ENCODE measurements at places on chromosomes 4 and X.
A peak's percentile ranks its signal among the peaks of the same experiment; 100 is the strongest.

DNA sequence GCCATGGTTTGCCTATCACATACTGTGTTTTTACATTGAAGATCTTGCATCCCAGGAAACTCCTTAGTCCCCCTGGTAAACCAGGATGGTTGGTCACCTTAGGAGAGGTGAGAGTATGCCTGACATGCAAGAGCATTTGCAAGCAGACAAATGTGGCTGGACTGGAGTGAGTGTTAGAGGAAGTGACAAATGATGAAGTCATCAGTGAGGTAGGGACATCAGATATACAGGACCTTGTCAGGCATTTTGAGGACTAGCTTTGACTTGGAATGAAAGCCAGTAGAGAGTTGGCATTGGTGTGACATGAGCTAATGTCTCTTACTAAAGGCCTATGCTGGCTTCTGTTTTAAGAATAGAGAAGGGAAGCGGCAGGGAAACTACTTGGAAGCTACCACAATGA is 124.9 kb downstream of the FRMPD4 start:
- DNase-seq: no peak

DNA sequence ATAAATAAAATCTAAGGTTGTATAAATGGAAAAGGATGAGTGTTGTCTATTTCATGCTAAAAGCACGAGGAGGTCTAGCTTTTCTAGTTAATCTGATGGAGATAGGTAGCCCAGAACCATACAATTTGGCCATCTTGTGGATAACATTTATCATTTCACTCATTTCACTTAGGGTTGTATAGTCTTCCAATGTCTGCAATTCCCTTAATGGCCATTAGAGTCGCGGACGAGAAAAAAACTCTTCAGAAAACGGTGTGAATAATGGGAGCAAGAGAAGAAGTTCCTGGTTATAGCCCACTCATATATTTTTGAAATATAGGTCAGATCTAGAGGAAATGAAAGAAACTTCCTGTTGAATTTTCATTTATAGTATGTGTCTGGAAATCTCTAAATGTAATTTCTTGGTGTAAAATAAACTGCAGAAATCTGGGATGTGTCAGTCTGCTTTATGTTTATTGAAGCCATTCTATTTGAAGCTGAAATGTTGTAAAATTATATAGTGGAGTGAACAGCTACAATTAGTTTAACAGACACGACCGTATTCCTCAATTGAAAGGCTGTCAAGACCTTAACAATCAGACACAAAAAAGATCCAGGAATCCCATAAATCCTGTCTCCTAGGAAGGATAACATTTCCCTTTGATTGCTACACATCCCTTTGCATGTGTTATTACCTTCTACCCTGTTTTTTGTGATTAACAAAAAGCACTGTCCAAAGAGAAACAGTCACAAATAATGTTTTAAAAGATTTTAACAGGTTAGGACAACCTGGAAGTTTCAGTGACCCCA is 47.7 kb upstream of the MGST2 start:
- no peak for DNase-seq

- DNase-seq: no peak
These were observed 14.9 kb upstream of the PORCN start for GRCh38 chrX:48493890-48494364.

- peak; percentile 0 for DNase-seq
These were observed 106.1 kb downstream of the CHM start for GRCh38 chrX:85941275-85941674.

- peak; percentile 43 for DNase-seq
These were observed 841 bp downstream of the ACOT9 start for GRCh38 chrX:23742174-23742696.

DNA sequence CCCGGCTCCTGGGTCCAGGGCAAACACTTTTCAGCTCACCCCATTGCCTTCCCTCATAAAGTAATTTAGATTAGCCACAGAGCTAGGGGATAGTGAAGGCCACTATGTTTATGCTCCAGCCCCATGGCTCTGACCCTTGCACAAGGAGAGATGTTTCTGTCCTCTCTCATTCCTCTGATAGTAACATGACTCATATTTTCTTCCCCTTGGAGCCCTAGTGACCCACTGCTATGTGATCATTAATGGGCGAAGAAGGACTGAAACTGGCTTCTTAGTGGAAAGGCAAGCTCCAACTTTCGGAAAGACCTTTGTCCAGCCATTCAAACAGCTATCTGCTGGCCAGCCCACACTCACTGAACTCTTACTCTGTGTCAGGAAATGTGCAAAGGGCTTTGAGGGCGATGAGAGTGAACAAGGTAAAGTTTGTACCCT is 12.3 kb downstream of the CLDN2 start:
- DNase-seq: peak; percentile 19

GRCh38 chr4:121760205-121760604 is 4.8 kb downstream of the SMIM43 start:
- no peak for DNase-seq

- no peak for DNase-seq
These were observed 14.3 kb downstream of the G3BP2 start for GRCh38 chr4:75658876-75659275.

DNA sequence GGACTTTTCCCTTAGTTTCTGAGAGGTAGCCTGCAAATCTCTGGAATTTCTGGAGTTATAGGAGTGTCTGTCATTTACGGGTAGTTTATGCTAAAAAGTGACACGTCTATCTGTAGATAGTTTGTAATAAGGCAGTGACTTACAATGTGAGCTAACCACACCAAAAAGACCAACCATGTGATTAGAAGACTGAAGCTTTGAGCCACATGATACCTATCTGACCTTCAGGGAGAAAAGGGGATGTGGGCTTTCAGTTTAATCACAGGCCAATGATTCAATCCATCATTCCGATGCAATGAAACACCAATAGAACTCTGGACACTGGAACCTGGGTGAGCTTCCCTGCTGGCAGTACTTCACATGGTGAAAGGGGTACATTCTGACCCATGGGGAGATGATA is 254.6 kb upstream of the GK2 start:
- no peak for DNase-seq

DNA sequence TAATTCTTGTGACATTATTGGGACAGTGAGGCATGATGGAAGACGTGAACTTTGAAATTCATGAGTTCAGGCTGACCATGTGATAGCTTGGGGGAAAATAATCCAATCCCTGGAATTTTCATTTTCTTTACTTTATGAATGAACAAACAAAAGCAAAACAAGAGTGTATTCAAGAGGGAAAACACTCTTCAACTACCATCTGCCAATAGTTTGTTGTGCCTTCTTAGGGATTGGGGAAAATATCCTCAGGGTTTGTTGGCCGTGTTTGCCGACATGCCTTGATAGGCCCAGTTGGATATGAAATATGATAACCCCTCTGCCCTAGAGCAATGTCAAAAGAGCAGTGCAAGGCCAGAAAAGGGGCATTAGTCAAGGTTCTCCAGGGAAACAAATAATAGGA is 80.8 kb upstream of the CLNK start:
- no peak for DNase-seq

DNA sequence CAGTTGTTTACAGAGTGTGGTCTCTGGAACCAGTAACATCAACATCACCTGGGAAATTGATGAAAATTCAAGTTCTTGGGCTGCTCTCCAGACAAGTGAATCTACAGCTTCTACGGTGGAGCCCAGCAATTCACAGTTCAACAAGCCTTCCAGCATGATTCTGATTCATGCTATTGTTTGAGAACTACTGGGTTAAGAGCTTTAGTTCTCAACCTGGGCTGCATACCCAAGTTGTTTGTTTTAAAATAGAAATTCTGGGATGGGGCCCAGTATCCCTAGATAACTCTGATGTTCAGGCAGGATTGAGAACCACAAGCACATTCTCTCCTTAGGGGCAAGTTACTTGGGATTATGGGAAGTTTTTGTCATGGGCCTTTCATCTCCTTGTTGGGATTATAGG is 37.9 kb upstream of the PGK1 start:
- no peak for DNase-seq

GRCh38 chr4:6463311-6464289 is 8.8 kb downstream of the PPP2R2C start:
- no peak for DNase-seq

GRCh38 chr4:70895811-70896491 is 6.2 kb upstream of the MOB1B start:
- DNase-seq: peak; percentile 40

DNA sequence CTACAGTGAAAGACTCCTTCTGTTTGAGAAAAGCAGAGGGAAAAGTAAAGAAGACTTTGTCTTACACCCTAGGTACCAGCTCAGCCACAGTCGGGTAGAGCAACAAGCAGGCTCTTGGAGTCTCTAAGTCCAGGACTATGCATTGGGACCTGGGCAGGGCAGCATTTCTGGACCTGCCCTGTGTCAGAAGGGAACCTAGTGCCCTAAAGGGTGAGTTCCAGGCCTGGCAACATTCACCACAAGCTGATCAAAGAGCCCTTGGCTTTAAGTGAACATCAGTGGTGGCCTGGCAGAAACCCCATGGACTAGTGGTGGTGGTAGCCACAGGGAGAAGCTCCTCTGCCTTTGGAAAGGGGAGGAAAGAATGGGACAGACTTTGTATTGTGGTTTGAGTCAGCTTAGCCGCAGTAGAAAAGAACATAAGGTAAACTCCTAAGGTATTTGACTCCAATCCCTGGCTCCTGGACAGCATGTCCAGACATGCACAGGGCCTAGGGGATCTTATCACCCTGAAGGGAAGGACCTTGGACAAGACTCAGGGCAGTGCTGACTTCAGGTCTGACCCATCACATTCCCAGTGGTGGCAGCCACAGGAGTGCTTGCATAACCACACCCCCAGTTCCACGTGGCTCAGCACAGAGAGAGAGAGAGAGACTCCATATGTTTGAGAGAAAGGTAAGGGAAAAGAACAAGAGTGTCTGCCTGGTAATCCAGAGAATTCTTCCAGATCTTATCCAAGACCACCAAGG is 32.6 kb downstream of the CCDC158 start:
- no peak for DNase-seq

GRCh38 chr4:117704721-117705120 is 329.6 kb upstream of the NDST3 start:
- DNase-seq: no peak

DNA sequence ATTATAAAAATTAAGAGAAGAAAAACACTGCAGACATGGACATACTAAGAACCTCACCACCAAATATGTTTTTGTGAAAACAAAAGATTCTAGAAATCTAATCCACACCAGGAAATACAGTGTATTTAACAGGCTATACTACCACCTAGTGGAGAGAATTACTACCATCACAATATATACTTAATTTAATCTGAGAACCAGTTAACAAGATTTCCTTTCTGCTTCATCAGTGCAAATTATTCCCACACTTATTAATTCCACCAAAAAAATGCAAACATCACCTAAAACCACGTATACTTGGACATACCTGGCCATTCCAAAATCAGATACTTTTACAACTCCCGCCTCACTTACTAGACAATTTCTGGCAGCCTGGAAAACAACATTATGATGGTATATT is 7.0 kb upstream of the TXK start:
- peak; percentile 49 for DNase-seq

GRCh38 chr4:15068298-15068697 is 66.0 kb downstream of the CPEB2 start:
- DNase-seq: no peak

- no peak for DNase-seq
These were observed 243.9 kb upstream of the VCX3A start for GRCh38 chrX:6778544-6779503.

- DNase-seq: no peak
These were observed 9.7 kb downstream of the GIMD1 start for GRCh38 chr4:106358899-106359298.

DNA sequence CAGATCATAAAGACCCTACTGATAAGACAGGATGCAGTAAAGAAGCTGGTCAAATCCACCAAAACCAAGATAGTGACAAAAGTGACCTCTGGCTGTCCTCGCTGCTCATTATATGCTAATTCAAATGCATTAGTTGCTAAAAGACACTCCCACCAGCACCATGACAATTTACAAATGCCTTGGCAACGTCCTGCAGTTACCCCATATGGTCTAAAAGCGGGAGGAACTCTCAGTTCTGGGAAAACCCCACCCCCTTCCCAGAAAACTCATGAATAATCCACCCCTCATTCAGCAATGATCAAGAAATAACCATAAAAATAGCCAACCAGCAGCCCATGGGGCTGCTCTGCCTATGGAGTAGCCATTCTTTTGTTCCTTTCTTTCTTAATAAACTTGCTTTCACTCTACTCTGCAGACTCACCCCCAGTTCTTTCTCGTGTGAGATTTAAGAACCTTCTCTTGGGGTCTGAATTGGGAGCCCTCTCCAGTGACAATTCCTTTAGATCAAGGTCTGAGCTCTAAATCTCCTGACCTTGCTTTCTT is 217.1 kb upstream of the STS start:
- no peak for DNase-seq

- no peak for DNase-seq
These were observed at the start of gene ARX for GRCh38 chrX:25015486-25016360. Gene ARX, minus strand, starts transcription at chrX:25015965. Its CDS starts 228 bp downstream, at chrX:25015737.

GRCh38 chr4:20486433-20486832 is 213.8 kb upstream of the PACRGL start:
- DNase-seq: no peak

GRCh38 chr4:155544547-155544946 is 122.1 kb upstream of the GUCY1A1 start:
- no peak for DNase-seq

- DNase-seq: no peak
These were observed 56.8 kb downstream of the PRRG1 start for GRCh38 chrX:37405956-37406355.

DNA sequence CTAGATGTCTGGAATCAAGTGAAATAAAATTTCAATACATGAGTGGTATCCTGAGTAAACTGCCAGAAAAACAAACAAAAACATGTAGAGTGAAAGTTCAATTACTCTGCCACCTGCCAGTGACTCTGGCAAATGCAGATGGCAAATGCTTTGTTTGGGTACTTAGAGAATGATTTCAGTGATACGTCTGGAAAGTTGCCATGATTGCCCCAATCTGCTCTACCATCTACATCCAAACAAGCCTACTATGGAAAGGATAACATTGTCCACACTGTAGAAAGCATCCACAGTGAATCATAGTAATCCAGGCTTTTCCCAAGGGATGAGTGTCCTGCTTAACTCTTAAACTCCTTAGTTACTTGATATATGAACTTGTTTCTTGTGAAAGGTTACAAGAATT is 3.4 kb downstream of the SPATA4 start:
- no peak for DNase-seq

- DNase-seq: no peak
These were observed 1115.3 kb upstream of the IGFBP7 start for GRCh38 chr4:58225460-58225859.

- DNase-seq: peak; percentile 56
These were observed 81.5 kb upstream of the EGFL6 start for GRCh38 chrX:13487731-13488505.

DNA sequence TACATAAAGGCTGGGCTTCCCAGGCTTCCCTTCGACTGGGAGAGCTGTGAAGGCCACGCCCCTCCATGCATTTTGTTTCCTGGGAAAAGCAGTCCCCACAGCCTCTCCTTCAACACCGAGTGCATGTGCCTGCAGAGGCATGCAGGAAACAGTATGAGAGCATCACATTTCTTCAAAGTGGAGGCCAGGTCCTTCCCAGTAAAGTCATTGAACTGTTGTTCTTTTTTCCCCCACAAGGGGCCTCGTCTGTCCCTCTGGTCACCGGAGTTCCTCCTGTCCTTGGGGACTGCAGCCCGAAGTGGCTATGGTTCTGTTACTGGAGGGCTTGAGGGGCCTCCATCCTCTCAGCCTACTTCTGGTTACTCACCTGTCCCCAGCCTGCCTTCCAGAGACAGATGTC is 56.0 kb downstream of the RAI2 start:
- no peak for DNase-seq
